ENCODE measurements at places on chromosomes 12 and 14.
A peak's percentile ranks its signal among the peaks of the same experiment; 100 is the strongest.

DNA sequence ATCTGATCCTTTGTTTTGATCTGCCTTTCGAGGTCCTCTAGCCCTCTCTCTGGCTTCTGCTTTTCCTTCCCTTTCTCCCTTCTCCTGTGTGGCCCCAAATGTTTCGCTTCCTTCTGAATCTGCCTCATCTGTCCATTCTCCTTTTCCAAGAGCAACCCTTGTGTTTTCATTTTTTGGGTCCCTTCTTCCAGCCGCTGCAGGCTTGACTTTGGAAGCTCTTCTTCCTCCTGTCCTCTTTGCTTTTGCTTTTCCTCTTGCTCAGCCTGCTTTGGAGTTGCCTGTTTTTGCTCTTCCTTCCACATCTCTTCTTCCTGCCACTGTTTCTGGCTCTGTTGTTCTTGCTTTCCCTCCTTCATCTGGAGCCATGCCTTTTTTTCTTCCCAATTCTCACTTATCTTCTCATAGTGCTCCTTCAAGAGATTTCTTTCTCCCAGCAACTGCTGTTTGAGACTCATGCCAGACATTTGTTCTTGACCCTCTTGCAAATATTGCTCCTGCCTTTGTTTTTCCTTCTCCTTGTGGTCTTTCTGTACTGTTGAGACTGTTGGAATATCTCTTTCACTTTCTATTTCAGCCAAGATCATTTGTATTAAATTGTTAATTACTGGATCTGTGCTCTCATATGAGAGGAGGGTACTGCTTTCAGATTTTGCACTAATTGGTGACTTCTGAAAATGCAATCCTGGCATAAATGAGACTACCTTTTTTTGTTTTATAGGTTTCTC lies 42.4 kb downstream of the FAM186A start:
- no peak for DNase-seq

- DNase-seq, result no peak
Observed at GRCh38 chr14:99737451-99737951, 53.4 kb downstream of the CYP46A1 start.

- DNase-seq, result no peak
Observed at GRCh38 chr12:11755302-11755930, 105.9 kb downstream of the ETV6 start.

- DNase-seq, result peak; percentile 72
Observed at GRCh38 chr12:47903151-47903611, 1.6 kb downstream of the VDR start.

GRCh38 chr14:81401420-81402122 lies 1.4 kb upstream of the STON2 start:
- peak; percentile 91 for DNase-seq

DNA sequence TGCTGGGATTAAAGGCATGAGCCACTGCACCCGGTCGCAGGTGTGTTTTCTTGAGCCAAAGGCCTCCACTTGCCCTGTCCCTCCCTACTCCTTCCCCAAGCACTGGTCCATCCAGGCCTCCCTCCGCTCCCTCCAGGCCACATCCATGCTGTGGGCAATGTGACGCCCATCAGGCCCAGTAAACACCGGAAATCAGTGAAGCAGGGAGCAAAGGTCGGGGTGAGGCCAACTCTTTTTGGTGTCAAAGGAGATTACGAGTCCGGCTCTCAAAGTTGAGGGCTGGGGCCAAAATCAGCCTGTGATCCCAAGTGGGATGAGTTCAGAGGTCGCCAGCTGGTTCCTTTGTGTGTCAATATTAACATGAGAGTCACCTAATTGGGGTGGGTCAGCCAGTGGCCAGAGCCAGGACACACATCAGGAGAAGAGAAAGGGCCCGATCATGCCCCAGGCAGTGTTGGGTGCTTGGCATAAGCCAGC lies 195.7 kb downstream of the RBM19 start:
- no peak for DNase-seq

DNA sequence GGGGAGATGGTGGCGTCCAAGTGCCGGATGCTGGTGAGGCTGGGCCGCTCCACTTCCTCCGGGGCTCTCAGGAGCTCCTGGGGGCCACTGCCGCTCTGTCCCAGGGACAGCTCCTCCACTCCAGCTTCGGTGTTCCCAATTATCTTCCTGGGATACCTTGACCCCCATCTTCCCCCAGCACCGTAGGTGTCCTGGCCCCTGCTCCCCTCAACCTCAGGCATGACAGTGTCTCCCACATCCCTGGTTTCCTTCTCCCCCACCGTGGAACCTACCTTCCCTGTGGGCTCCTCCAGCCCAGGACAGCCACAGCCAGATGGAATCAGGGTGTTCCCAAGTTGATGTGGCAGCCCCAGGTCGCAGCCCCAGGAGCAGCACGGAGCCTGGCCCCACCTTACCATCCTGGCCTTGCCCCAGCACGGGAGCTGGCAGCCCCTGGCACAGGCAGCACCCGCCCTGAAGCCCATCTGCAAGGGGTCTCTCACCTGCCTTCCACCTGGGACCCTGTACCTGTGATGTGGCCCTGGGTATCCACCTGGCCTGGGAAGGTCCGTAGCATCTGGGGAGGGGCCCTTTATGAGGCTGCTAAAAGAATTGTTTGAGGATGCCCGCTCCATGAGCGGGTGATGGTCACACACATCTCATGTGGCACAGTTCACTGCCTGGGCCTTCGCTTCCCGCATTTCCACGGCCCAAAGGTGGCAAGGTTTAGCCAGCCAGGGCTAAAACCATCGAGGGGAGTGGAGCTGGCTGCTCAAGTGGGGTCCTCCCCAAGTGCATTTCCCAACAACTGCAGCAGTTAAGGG lies 4.1 kb downstream of the TMEM121 start:
- no peak for DNase-seq

DNA sequence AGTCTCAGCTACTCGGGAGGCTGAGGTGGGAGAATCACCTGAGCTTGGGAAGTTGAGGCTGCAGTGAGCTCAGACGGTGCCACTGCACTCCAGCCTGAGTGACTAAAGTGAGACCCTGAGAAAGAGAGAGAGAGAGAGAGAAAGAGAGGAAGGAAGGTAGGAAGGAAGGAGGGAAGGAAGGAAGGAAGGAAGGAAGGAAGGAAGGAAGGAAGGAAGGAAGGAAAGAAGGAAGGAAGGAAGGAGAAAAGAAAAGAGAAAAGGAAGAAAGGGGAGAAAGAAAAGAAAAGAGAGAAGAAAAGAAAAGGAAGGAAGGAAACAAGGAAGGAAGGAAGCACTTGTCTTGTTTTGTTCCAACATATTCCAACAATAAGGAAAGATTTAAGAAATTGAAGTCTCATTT lies 7.8 kb downstream of the PRKD1 start:
- DNase-seq, result no peak

DNA sequence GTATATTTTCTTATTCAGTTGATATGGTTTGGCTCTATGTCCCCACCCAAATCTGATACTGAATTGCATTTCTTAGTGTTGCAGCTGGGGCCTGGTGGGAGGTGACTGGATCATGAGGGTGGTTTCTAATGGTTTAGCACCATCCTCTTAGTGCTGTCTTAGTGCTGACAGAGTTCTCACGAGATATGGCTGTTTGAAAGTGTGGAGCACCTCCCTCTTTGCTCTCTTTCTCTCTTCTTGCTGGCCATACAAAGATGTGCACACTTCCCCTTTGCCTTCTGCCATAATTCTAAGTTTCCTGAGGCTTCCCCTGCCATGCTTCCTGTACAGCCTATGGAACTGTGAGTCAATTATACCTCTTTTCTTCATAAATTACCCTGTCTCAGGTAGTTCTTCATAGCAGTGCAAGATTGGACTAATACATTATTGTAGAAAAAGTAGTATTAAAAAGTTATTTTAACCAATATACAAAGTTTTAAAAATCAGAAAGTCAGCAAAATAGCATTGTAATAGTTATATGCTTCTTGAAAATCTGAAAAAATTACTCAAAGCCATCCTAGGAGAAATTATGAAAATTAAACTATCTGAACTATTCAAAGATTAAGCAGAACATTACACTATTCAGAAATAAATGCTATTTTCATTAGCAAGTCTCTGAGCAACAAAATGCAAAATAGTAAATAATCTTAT lies 84.1 kb downstream of the PPP1R12A start:
- no peak for DNase-seq

DNA sequence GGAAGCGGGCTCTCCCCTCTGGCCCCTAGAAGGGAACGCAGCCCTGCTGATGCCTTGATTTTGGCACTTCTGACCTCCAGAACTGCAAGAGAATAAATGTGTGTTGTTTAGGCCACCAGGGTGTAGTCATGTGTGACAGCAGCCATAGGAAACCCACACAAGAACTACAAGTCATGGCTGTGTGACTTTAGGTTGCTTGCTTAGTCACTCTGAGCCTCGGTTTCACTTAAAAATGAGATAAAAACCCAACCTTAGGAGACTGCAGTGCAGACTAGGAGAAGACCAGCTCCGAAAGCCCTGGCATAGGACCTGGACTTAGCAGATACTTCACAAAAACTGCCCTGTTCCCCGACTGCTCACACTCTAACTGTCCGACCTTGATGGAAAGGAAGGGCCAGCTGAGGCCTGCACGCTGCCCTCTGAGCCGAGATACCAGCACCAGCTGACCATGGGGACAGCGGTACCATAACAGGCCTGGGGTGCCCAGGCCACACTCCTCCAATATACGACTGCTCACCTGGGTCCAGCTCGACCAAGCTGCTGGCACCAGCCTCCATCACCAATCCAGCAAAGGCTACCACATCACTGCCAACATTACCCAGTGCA lies 53.5 kb downstream of the CCDC85C start:
- DNase-seq, result no peak

DNA sequence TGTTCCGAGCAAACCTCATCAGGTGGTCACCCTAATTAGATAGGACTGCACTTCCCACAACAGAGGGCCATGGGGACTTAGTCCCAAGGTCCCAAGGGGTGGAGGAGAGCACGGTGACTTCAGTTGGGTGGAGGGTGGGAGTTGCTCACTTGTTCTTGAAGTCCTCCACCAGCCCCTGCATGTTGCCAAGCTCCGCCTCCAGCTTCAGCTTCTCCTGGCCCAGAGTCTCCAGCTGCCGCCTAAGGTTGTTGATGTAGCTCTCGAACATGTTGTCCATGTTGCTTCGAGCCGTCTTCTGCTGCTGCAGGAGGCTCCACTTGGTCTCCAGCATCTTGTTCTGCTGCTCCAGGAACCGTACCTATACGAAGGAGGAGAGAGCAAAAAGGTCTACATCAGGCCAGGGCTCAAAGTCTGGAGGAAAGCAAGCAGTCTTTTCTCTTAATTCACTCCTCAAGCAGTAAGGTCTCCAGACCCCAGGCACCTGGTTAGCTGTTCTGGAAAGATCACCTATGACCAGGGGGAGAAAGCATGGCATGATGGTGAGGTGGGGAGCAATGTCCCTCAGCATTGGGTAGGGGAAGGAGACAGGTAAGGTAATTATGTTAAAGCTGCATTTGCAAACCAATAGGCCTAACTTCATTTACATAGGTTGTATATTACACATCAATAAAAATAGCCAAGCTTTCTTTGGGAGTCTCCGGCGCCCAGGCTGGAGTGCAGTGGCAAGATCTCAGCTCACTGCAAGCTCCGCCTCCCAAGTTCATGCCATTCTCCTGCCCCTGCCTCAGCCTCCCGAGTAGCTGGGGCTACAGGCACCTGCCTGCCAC lies 2.9 kb downstream of the KRT8 start:
- DNase-seq, result no peak

- peak; percentile 94 for DNase-seq
Observed at GRCh38 chr12:14272956-14273912, 92.2 kb upstream of the ATF7IP start.

- no peak for DNase-seq
Observed at GRCh38 chr14:92677087-92677668, 71.2 kb downstream of the LGMN start.

DNA sequence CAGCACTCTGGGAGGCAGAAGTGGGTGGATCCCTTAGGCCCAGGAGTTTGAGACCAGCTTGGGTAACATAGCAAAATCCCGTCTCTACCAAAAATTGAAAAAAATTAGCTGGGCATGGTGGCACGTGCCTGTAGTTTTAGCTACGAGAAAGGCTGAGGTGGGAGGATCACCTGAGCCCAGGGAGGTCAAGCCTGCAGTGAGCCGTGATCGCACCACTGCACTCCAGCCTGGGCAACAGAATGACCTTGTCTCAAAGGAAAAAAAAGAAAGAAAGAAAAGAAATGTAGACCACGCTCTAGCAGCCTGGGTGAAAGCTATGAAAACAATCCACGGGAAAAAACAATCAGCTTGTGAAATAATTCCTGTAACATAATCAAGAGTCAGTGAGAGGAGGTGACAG lies 29.0 kb downstream of the SARNP start:
- DNase-seq, result no peak

GRCh38 chr12:122381021-122381420 lies 41.4 kb downstream of the CLIP1 start:
- no peak for DNase-seq

DNA sequence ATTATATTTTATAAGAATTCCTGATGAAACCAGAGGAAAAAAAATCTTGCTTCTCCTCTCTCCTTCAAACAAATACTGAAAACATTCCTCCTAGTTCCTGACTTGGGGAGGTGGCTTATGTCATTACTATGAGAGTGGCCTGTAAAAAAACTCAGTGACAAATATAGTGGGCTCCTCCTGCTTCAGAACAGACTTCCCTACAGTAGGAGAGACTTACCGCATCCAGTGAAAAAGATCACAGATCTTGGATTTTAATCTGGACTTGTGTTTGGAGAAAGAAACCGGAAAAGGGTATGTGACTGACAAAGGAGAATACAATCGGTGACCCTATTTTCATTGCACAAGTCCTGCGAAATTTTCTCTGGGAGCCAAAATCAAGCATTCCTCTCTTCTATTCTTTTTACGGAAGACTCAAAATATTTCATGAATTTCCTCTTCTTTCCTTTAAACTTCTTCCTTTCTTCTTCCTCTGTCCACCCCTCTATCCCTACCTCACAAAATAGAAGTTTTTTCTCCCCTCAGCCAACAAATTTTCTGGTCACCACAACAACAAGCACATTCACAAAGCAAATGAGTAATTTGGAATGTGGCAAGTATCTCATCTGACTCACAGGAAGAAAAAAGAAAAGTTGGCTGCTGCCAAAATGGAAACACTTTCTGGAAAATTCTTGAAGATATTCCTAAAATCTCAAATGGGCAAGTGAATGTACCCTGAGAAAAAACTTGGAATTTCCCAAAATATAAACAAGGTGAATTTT lies 185.1 kb upstream of the CDKN3 start:
- peak; percentile 82 for DNase-seq

DNA sequence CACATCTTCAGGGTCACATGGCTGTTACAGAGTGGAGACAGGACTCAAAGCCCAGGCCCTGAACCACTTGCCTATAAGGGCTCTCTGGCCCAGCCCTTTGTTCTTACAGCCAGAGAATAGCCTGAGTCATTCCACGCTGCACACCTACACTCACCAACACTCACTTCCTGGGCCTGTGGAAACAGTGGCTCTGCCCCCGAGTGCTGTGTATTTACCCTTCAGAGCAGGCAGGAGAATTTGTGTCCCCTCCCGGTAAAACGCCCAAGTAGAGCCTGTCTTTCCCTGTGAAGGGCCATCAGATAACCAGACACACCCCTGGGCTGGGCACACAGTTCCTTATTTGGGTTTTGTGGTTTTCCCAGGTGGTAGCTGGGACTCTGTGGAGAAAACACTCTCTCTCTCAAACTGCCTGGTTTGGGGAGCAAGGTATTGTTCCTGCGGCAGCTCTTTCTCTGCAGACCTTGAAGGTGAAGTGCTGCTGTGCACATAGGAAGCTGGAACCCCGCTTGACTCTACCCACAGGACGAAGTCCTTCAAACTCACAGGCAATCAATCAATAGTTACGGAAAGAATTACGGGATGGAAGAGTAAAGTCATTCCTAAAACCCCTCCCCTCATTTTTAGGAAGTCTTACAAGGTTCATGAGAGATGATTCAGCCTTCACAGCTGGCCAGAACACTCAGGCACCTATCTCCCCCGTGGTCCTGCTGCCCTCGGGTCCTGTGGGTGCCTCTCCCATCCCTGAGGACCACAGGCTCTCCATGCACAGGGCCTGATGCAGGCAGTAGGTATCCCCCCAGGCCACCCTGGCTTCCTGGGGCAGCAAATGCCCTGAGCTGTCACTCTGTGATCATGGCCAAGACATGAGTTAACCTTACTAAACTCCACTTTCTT lies 20.3 kb downstream of the FIGNL2 start:
- peak; percentile 35 for DNase-seq

Measured in MCF 10A (cell line).